ENCODE measurements at places on chromosomes 1 and 21.
A peak's percentile ranks its signal among the peaks of the same experiment; 100 is the strongest.

DNA sequence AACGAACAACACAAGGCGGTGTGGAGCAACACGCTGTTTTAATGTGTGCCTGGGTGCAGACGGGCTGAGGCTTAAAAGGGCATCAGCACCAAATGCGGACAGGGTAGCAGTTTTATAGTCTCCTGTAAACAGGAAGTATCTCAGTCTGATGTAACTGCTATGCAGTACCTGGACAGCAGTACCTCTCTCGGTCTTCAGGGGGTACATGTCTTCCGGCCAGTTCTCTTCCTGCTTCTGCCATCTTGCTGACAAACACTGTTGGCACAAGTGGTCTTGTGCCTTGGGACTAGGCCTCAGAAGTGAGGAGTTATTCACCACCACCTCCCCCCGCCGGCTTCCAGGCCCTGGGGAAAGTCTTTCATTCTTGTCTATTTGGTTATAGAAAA lies 49.7 kb upstream of the APOBEC4 start:
- DNase-seq = no peak

DNA sequence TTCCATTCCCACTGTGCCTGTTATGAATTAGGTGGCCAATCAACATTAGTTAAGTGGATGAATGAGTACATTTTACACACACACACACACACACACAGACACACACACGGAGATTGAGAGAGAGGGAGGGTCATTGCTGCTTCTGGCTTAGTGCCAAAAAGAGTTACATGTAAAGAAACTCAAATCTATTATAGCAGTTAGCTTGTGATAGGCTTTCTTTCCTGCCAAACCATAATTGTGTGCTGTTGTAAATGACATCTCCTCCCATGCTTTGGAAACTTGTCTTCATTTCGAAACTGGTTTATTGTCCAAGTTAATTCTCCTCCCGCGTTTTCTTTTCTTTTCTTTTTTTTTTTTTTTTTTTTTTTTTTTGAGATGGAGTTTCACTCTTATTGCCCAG lies 1.4 kb upstream of the MT1HL1 start:
- no peak for DNase-seq

DNA sequence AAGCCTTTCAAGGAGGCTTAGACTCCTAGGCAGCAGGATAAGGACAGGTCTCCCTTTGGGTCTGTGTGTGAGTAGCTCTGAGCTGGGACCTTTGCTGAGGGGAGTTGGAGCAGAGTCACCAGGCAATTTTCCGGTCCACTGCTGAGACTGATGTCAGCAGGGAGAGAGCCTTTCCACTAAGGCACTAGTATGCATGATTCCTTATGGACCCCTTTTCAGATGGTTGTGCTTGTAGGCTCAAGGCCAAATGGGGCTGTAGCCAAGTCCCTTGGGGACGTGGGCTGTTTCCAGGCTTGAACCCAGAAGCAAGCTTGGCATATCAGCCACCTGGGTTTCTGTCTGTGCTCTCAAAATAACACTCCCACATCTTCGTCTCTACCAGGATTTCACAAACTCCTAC lies 73.0 kb downstream of the CCDC18 start:
- no peak for DNase-seq

DNA sequence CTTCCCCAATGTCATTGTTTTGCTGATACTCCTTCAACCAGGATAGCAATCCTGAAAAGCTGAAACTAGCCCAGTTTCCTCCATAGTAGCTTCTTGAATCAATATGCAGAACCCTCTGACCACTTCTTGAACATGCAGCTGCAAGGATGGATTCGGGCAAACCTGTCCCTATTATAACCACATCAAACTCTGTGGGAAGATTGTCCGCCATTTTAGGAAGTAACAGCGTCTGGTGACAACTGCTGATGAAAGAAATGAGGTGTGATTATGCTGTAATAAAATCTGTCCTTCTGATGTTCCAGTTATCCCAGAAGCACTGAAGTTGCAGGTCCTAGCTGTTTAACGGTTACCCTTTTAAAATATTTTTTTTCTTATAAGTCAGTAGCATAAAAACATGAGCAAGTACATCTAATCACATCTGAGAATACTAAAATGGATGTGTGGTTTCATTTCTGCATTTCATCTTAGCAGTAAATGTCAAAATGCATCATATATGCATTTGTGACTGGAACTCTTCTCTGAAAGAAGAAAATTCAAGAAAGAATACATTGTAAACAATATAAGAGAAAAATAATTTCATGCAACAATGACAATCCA lies 4.5 kb downstream of the CHML start:
- no peak for DNase-seq

DNA sequence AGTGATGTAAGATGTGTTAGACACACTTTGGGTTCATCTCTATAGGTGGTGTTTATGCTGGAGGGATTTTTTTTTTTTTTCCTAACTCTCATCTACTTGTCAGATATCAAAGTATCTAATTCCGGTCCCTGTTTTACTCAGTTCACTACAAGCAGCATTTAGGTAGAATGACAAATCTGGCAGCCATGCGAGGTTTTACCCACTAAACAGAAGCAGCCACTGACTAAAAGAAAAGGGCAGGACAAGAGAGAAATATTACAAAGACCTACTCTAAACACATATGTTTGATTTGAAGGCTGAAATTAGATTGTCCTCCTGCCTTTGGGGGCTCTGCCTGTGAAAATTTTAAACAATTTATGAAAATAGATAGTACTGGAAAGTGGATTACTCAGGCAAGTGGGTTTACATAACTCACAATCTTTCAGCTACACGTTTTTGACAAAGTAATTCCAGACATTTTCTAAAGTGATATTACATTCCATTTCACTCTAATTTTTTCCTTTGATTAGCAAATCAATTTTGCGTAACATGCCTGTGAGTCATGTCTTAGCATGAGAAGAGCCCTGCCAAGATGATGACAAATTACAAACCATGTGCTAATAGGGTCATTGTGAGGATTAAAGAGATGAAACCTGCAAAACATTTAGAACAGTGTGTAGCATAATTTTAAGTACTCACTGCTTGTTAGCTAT lies 172.6 kb downstream of the PLA2G4A start:
- DNase-seq = peak; percentile 95

- no peak for DNase-seq
Observed at GRCh38 chr1:163414778-163415177, 93.0 kb downstream of the NUF2 start.

- no peak for DNase-seq
Observed at GRCh38 chr1:1165900-1166421, 7.7 kb upstream of the TTLL10 start.

GRCh38 chr21:27564684-27565301 lies 597.9 kb upstream of the ADAMTS5 start:
- DNase-seq = peak; percentile 75

GRCh38 chr1:68223687-68224086 lies 8.6 kb downstream of the WLS start:
- no peak for DNase-seq

DNA sequence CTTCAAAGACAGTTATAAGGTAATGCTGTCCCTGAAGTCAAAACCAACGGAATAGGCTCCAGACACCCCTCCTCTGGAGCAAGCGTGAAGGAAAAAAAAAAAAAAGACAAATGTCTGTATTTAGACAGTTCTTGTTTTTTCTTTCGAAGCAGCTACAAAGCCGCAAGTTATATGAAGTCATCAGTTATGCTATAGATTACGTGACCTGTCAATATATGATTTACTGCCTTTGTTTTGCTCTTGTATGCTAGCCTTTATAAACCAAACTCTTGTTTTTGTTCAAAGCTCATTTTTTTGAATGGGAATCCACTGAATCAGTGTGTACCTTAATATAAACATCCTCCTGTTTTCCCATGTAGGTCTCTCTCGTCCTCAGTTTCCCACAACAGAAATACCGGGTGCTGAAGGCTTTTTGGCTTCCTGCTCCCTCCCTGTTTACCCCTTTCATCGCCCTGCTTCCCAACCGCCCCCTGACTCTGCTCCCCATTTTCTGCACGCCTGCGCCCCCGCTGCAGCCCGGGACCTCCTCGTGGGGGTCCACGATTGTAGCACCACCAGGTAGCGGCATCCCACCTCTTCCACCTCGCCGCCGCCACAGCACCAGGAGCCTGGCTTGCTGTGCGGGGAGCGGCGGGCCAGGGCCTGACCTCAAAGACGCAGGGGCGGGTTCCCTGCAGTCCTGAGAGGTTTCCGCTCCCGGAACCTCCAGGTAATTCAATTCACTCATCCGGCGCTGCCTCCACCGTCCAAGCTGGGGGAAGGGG lies 5.2 kb upstream of the ZNF678 start:
- DNase-seq = no peak
